ENCODE measurements at places on chromosomes 1 and 21.

GRCh38 chr1:83857103-83857502 lies 141.8 kb downstream of the TTLL7 start:
- no peak overlapping the region for H3K4me3 ChIP-seq
- H3K36me3 ChIP-seq, result no peaks in the 10 kb centered on the region
- DNase-seq, result no peak
- H3K27ac ChIP-seq, result no peak overlapping the region
- H3K27me3 ChIP-seq, result peaks cover 3% of the 10 kb centered on the region

- peaks cover 10% of the 10 kb centered on the region for H3K4me1 ChIP-seq
- no peak for DNase-seq
- peak overlapping the region; percentile 27 for H3K27ac ChIP-seq
- peaks cover 35% of the 10 kb centered on the region for H3K36me3 ChIP-seq
- no peaks in the 10 kb centered on the region for H3K27me3 ChIP-seq
Observed at GRCh38 chr1:231683439-231684165, 57.0 kb downstream of the DISC1 start.

DNA sequence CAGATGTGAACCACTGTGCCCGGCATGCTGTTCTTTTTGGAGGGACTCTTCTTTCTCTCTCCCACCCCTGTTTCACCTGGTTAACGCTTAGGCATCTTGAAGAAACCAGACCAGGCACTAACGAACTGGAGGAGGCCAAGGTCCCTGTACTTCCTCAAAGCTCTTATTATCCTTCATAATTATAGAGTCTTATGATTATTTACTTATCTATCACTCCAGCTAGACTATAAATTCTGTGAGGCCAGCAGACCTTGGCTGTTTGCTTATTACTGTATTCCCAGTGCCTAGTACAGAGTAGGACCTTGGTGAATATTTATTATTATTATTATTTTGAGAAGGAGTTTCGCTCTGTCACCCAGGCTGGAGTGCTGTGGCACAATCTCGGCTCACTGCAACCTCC lies 5.8 kb downstream of the CSF3R start:
- no peak overlapping the region for H3K27ac ChIP-seq
- no peaks in the 10 kb centered on the region for H3K27me3 ChIP-seq
- no peaks in the 10 kb centered on the region for H3K36me3 ChIP-seq
- no peak for DNase-seq
- H3K4me3 ChIP-seq, result no peak overlapping the region
- H3K4me1 ChIP-seq, result peaks cover 5% of the 10 kb centered on the region

GRCh38 chr1:30034627-30035521 lies 688.5 kb downstream of the MATN1 start:
- H3K36me3 ChIP-seq, result no peaks in the 10 kb centered on the region
- no peaks in the 10 kb centered on the region for H3K4me1 ChIP-seq
- no peak for DNase-seq
- no peak overlapping the region for H3K27ac ChIP-seq
- peaks cover 16% of the 10 kb centered on the region for H3K27me3 ChIP-seq

DNA sequence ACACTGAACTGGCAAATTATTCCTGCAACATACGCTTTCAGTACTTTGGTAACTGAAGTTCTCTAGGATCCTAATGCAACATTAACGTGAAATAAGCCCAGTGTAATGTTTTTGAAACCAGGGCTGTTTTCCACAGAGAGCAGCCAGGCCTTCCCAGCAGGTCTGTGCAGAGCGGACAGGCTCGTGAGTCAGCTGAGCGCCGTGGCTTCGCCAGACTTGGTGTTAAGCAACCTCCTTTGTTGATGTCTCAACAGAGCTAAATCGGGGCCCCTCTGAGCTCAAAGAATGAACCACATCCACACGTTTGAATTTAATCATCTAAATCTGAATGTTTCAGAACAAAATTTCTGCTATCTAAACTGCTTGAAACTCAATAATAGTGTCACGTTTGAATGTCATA lies 181.8 kb upstream of the FMN2 start:
- no peaks in the 10 kb centered on the region for H3K4me1 ChIP-seq
- H3K27me3 ChIP-seq, result peaks cover 1% of the 10 kb centered on the region
- H3K27ac ChIP-seq, result no peak overlapping the region
- H3K4me3 ChIP-seq, result no peak overlapping the region
- no peaks in the 10 kb centered on the region for H3K36me3 ChIP-seq
- no peak for DNase-seq

GRCh38 chr1:20590306-20590777 lies 1.4 kb downstream of the CDA start:
- H3K4me3 ChIP-seq, result no peak overlapping the region
- H3K4me1 ChIP-seq, result no peaks in the 10 kb centered on the region
- no peak for DNase-seq
- peaks cover 83% of the 10 kb centered on the region for H3K27me3 ChIP-seq

DNA sequence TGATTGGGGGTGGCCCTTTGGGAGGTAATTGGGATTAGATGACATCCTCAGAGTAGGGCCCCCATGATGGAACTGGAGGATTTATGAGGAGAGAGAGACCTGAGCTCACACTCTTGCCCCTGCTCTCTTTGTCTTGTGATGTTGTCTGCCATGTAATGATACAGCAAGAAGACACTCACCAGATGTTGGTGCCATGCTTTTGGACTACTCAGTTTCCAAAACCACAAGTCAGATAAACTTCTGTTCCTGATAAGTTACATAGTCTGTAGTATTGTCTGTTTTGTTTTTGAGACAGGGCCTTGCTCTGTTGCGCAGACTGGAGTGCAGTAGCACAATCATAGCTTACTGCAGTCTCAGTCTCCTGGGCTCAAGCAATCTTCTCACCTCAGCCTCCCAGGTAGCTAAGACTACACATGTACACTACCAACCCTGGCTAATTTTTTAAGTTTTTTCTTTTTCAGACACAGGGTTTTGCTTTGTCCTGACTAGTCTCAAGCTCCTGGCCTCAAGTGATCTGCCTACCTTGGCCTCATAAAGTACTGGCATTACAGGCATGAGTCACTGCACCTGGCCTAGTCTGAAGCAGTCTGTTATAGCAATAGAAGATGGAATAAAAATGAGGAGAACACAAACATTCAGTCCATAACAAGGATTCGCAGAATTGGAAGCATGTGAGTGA lies 115.0 kb upstream of the GALNT2 start:
- no peak overlapping the region for H3K4me3 ChIP-seq
- no peaks in the 10 kb centered on the region for H3K36me3 ChIP-seq
- H3K27me3 ChIP-seq, result no peaks in the 10 kb centered on the region
- no peak for DNase-seq

- H3K27ac ChIP-seq, result no peak overlapping the region
- no peaks in the 10 kb centered on the region for H3K27me3 ChIP-seq
- peaks cover 4% of the 10 kb centered on the region for H3K4me1 ChIP-seq
- H3K36me3 ChIP-seq, result no peaks in the 10 kb centered on the region
- no peak overlapping the region for H3K4me3 ChIP-seq
- no peak for DNase-seq
Observed at GRCh38 chr1:154822717-154823116, 47.4 kb downstream of the KCNN3 start.
